Pancreas (tissue), 10 donors: ENCODE measurements at places on chromosomes 5 and 9. TPM values are rescaled to one million over a fixed set of nuclear protein-coding genes. Genes with fewer than 3 reads are reported as not detected.

DNA sequence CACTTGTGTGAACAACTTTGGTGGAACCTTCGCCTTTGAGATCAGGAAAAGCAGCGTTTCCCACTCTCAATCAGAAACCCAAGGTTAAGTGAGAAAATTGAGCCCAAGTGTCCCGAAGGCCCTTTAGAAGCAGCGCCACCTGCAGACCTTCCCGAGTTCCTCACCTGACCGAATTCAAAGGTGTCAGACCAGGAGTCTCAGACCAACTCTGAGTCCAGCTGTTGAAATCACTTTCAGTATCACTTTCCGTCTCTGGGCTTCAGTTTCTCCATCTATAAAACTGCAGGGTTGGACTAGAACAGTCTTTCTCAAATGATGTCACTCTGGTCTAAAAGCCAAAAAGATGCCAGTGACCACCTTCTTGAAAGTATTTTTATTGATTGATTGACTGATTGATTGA, 31.7 kb upstream of the GRHPR start:
- DNase-seq = no peak
- no peaks in the 10 kb centered on the region for H3K27me3 ChIP-seq
- H3K36me3 ChIP-seq = no peaks in the 10 kb centered on the region
- no peak overlapping the region for H3K27ac ChIP-seq
- no peaks in the 10 kb centered on the region for H3K4me1 ChIP-seq
- no peak overlapping the region for H3K4me3 ChIP-seq

DNA sequence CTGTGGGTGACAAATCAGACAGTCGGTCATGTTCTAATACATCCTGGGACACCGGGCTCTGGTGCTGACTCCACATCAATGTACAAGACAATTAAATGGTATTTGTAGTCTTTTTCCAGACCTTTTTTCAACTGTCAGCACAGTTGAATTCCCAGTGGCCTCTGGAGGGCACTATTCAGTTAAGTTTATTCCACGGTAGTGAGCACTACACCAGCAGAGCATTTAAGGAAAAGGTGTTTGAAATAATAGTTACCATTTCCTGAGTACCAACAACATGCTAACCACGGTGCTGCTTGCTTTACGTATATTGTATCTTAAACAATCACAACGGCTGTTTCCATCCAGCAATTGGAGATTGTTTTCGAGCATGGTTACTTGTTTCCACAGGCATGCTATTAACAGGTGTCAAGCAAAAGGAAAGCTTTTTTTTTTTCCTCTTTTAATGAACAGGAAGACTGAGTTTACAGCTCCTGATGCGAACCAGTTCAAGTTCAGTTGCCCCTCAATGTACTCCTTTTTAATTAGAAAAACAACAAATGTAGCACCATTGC, 186.7 kb downstream of the PDZD2 start:
- H3K4me3 ChIP-seq = no peak overlapping the region
- peak; percentile 15 for DNase-seq
- H3K27me3 ChIP-seq = no peaks in the 10 kb centered on the region
- H3K27ac ChIP-seq = no peak overlapping the region
- H3K36me3 ChIP-seq = no peaks in the 10 kb centered on the region

- H3K36me3 ChIP-seq = no peaks in the 10 kb centered on the region
- no peak overlapping the region for H3K27ac ChIP-seq
- DNase-seq = peak; percentile 57
- no peak overlapping the region for H3K4me3 ChIP-seq
- no peaks in the 10 kb centered on the region for H3K27me3 ChIP-seq
Observed at GRCh38 chr5:125835293-125836172, 587.7 kb upstream of the GRAMD2B start.

GRCh38 chr5:155947394-155948062, 379.4 kb upstream of the SGCD start:
- no peak for DNase-seq
- no peaks in the 10 kb centered on the region for H3K36me3 ChIP-seq
- H3K4me3 ChIP-seq = no peak overlapping the region
- no peaks in the 10 kb centered on the region for H3K4me1 ChIP-seq

DNA sequence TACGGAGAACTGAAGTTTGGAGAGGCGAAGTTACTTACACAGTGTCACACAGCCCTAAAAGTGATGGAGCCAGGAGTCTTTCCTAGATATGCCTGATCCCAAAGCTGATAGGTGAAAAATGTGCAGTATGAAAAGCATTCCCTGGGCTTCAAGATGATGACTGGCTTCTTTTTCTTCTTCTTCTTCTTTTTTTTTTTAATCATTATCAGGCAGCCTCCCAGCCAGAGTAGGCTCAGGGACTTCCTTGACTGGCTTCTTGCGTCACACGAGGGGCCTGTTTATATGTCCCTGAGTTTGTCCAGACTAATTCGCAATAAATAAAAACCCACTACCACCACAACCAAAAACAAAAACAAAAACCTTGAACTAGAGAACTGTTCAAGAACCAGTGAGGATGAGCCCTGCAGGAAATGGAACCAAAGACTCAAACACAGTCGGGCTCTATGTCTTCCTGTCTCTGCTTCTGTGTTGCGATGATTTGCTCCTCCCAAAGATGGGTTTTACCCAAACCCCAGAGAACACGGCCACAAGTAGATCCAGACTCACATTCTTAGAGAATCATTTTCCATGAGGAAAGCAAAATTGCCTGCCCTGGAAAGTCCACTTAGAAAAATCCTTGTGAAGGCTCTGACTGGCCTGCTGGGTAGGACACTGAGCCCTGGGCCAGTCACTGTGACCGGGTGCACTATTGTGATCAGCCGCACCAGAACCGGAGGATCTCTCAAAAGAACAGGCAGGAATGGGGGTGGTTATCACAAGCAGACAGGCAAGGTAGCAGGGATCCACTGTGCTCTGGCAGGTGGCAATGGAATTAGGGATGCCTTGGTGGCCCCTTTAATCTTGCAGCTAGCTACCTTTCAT, 38.0 kb upstream of the ADAM19 start:
- no peaks in the 10 kb centered on the region for H3K4me1 ChIP-seq
- H3K4me3 ChIP-seq = no peak overlapping the region
- no peaks in the 10 kb centered on the region for H3K27me3 ChIP-seq
- DNase-seq = no peak
- no peak overlapping the region for H3K27ac ChIP-seq

DNA sequence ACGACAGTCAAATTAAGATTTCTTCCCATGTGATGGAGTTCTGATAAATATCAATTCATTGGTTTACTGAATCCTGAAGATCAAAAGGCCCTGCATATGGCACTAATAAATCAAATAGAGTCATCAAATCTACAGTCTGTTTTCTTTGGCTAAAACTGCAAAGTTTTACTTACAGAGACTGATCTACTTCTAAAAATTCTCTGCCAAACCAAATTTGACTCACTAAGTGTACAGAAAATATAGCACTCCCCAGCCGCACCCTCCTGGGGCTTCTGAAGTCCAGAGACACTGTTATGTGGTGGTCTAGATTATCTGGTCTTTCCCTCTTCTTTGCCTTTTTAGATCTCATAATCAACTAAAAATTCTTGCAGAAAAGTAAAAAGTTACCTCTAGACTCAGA, 237.7 kb downstream of the MLLT3 start:
- no peaks in the 10 kb centered on the region for H3K36me3 ChIP-seq
- H3K4me3 ChIP-seq = no peak overlapping the region
- no peaks in the 10 kb centered on the region for H3K4me1 ChIP-seq

GRCh38 chr5:3639175-3639574, 43.5 kb downstream of the IRX1 start:
- no peak for DNase-seq
- no peaks in the 10 kb centered on the region for H3K36me3 ChIP-seq
- no peak overlapping the region for H3K27ac ChIP-seq

DNA sequence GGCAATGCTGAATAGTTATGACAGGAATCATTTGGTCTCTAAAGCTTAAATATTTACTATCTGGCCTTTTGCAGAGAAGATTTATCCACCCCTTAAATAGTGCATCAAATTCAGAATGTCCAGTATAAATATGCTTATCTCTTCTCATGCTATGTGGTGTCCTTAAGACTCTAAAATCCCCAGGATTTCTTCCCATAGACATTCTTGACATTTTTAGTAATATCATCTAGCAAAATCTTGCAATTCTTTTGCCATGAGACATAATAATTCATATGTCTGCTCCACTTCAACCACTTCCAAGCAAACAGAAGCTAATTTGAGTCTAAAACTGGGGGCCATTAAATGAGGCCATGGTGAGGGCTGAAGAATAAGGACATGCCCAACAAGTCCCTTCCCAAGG, 1923.4 kb upstream of the CDH9 start:
- H3K36me3 ChIP-seq = no peaks in the 10 kb centered on the region
- no peak for DNase-seq
- H3K27me3 ChIP-seq = no peaks in the 10 kb centered on the region

GRCh38 chr5:5419291-5420210, 2.9 kb upstream of the ICE1 start:
- H3K27ac ChIP-seq = no peak overlapping the region
- H3K36me3 ChIP-seq = no peaks in the 10 kb centered on the region
- DNase-seq = peak; percentile 28
- peak overlapping the region; percentile 5 for H3K4me3 ChIP-seq
- no peaks in the 10 kb centered on the region for H3K27me3 ChIP-seq
- H3K4me1 ChIP-seq = peaks cover 8% of the 10 kb centered on the region

- no peaks in the 10 kb centered on the region for H3K36me3 ChIP-seq
- no peaks in the 10 kb centered on the region for H3K4me1 ChIP-seq
- H3K27me3 ChIP-seq = no peaks in the 10 kb centered on the region
- DNase-seq = no peak
- no peak overlapping the region for H3K27ac ChIP-seq
Observed at GRCh38 chr9:86178503-86178902, 79.1 kb upstream of the GOLM1 start.

GRCh38 chr5:1204693-1205242, 3.4 kb downstream of the SLC6A19 start:
- DNase-seq = peak; percentile 73
- no peak overlapping the region for H3K4me3 ChIP-seq
- H3K27ac ChIP-seq = peak overlapping the region; percentile 67
- no peaks in the 10 kb centered on the region for H3K36me3 ChIP-seq
- H3K4me1 ChIP-seq = no peaks in the 10 kb centered on the region

DNA sequence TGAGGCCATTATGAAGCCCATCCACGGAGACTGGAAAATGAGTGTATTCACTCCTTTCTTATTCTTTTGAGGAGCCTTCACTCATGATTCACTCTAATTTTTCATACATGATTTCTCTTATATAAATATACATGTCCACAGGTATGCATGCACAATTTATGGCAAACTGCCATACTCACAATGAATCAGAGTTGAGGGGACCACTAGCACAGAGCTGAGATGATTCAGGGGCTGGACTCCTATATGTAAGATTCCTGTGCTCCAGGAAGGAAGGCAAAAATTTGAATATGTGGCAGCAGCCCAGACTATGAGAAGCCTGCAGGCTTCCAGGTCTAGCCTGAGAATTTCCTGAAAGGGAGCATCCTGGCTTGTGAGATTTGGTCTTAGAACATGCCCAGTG, 484.6 kb downstream of the PRELID2 start:
- H3K4me3 ChIP-seq = no peak overlapping the region
- no peak overlapping the region for H3K27ac ChIP-seq
- H3K4me1 ChIP-seq = no peaks in the 10 kb centered on the region
- no peaks in the 10 kb centered on the region for H3K36me3 ChIP-seq
- H3K27me3 ChIP-seq = no peaks in the 10 kb centered on the region

DNA sequence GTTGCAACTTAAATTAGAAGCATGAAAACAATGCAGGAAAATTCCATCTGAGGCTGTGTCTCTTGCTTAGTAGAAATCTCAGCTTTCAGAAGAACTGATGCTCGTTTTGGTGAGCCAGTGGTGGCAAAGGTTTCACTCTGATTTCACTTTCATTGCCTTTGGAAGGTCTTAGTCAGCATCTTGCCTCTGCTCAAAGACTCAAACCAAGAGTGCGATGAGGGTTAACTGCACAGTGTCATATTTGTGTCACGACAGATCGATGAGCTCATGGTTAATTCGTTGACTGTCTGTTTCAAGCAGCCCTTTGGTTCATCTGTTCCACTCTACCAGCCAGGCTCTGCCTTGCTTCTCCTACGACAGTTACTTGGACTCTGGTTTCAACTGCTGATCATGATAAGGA, 331.3 kb upstream of the KIF2A start:
- no peak for DNase-seq
- H3K36me3 ChIP-seq = no peaks in the 10 kb centered on the region
- H3K27me3 ChIP-seq = no peaks in the 10 kb centered on the region
- no peak overlapping the region for H3K4me3 ChIP-seq

ZNF454 gene
- 0.85 TPM for total RNA-seq

ADGRD2 gene
- total RNA-seq = not detected

PRUNE2 gene
- total RNA-seq = 2.2 TPM

GABRA6 gene
- total RNA-seq = not detected

IRX1 gene
- not detected for total RNA-seq

ANGPTL2 gene
- total RNA-seq = 4.6 TPM

ANKRD31 gene
- 0.28 TPM for total RNA-seq

DOLPP1 gene
- total RNA-seq = 4.8 TPM

BASP1 gene
- 0.47 TPM for total RNA-seq

GPX3 gene
- 26.3 TPM for total RNA-seq

PCDHGA9 gene
- total RNA-seq = 2.1 TPM

SLIT3 gene
- 2.2 TPM for total RNA-seq

SPINK4 gene
- not detected for total RNA-seq

EFNA5 gene
- total RNA-seq = 2.4 TPM

TMEM232 gene
- total RNA-seq = 3.0 TPM

PPP3R2 gene
- total RNA-seq = not detected
